ENCODE measurements at places on chromosomes 7 and 10. TPM values are rescaled to one million over a fixed set of nuclear protein-coding genes. Genes with fewer than 3 reads are reported as not detected.

JAKMIP3 gene
- 0.38 TPM for total RNA-seq

C10orf143 gene
- total RNA-seq = 2.0 TPM

STEAP1 gene
- total RNA-seq = 23.6 TPM

ARID5B gene
- 37.9 TPM for total RNA-seq

DNA sequence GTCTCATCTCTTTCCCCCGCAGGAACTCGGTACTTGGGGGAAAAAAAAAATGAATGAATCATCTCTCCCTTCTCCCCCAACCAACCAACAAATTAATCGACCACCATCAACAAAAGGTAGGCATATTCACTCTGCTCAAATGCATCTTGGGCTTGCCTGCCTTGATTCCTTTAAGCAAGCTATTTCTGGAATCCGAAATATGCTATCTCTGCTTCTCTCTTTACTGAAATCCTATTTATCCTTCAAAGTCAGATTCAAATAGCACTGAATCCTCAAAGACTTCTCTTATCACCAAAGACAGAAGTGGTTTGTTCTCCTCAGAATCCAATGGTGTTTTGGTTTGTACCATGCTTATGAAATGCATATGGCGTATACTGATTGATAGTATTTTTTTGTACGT lies 49.6 kb upstream of the TPK1 start:
- no peak for DNase-seq

GRCh38 chr10:35735412-35735811 lies 93.3 kb upstream of the FZD8 start:
- no peak for DNase-seq

Data from left lung (tissue), 14 donors.